Esophagus squamous epithelium (tissue), 5 donors: ENCODE measurements at places on chromosomes 5 and 9.

DNA sequence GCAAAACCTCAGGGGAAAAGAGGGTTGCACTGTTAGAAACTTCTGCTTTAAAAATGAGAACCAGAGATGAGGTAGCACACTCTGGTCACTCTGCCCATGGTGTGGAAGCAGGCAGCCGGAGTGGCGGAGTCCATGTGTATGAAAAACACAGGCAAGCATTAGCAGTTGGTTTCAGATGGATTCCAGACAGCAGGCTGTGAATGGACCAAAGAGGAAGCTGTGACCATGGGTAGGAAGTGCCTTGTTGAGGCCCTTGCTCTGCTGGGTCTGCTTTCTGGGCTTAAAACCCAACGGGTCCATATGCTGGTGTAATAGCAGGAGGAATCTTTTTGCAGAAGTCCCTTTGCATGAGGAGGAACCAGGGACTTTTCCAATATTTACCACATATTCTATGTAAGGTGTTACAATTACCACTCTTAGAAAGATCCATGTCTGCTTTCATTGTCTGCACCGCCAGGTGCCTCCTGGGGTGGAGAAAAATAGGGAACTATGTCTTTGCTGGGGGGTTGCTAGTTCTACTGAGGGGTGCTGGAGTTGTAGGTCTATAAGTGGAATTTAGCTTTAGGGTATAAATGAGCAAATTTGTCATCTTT, 77.0 kb downstream of the ANKRD55 start:
- DNase-seq: no peak

DNA sequence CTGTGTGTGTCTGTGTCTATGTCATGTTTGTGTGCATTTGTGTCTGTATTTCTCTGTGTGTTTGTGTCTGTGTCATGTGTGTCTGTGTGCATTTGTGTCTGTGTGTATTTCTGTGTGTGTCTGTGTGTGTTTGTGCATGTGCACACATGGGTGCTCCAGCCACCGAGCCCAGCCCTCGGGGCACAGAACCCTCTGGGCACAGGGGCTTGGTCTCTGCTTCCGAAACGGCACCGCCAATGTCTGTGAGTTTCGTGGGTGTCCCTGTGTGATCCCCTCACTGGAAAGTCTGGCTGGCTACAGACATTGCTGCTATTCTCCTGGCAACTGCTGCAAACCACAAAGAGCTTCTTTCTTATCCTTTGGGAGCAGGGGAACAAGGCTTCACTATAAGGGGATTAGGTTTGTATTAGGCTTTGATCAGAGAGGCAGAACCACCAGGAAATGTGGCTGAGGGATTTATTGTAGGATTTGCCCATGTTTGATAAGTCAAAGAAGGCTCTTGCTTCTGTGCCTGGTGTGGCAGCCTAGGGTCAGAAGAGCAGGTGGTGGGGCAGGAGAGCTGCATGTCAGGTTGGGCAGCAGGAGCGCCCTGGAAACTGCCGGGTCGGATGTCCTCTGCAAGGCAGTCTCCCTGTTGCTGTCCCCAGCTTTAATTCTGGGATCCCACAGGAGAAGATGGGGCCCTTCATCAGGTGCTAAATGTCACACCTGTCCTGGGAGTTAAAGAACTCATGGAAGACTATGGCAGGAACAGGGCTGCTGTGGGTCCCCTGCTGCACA, 39.6 kb upstream of the FCN1 start:
- no peak for DNase-seq

- no peak for DNase-seq
Measured at GRCh38 chr5:132475497-132475882, 15.1 kb downstream of the IRF1 start.

GRCh38 chr9:133401588-133401987, 16.2 kb downstream of the REXO4 start:
- DNase-seq: no peak

DNA sequence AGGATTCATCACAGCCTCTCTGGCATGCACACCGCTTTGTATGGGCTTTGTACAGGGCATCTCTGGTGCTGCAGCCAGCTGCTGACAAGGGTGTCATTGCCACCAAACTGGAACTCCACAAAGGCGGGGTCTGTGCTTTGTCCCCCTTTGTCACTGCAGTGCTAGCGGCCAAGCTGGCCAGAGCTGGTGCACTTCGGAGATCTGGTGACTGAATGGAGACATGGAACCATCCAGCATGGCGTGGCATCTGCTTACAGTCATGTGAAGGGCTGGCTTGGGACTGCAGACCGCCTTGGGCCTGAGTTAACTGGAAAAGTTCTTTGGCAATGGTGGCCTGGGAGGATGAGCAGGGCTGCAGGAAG, 18.7 kb upstream of the COL5A1 start:
- no peak for DNase-seq

GRCh38 chr5:34483442-34484033, 172.6 kb upstream of the RAI14 start:
- no peak for DNase-seq

DNA sequence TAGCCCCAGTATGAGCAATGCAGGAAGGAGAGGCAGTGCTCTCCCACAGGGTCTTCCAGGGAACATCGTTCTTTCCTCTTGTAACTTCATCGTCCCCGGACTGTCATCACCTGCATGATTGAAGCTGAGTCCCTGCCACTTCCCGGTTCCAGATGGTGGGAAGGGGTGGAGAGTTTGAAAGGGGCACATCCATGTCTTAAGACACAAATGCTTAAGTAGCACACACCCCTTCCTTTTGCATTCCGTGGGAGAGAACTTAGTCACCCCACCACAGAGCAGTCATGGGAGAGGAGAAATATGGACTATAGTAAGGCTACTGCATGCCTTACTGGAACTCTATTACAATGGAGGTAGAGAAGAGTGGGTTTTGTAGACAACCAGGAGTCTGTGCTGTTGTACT, 165.3 kb upstream of the GAS1 start:
- DNase-seq: no peak

DNA sequence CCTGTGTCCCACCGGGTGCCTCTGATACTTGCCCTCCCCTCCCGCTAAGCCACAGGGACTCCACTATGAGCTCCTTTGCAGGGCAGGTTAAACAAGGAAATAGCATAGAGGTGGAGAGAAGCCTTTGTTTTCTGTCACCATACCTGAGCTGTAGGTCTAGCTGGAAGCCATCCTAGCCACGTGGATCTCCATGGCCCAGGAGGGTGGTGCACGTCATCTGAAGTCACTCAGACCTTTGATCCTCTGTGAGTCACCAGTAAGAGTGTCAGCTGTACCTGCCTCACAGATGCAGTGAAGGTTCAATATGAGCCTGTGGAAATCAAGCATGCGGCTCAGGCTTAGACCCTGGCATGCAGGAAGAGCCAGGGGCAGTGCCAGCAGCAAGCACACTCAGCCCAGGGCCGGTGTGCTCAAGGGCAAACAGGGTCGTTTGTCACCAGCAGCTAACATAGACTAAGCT, 55.1 kb downstream of the ASS1 start:
- DNase-seq: no peak

DNA sequence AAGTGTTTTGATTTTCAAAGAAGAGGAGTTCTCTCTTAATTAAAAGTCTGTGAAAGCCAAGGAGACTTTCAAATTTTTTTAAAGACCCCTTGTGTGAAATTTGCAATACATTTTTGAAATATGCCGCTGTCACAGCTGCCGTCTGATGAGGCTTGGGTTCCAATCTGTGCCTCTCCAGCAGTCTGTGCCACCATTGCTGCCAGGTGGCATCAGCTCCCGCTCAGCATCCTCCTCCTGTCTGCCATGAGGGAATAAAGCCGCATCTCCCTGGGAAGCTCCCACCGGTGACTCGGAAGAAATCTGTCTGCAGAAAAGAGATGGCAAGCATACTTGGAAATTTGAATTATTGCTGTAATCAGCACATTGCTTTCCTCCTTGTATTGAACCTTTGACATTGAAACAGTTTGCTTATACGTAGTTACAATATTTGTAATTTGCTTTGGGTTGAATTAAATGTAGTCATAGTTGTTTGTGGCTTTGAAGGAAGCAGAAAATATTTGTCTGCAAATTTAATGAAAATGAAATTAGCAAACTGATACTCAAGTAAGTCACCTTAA, 145.7 kb upstream of the SNX2 start:
- DNase-seq: no peak

- DNase-seq: no peak
Measured at GRCh38 chr5:17882760-17883488, 248.7 kb downstream of the TAF11L14 start.

- DNase-seq: no peak
Measured at GRCh38 chr9:1683951-1684350, 331.2 kb upstream of the SMARCA2 start.

GRCh38 chr9:26687421-26687820, 205.2 kb downstream of the CAAP1 start:
- no peak for DNase-seq

- no peak for DNase-seq
Measured at GRCh38 chr5:76331126-76331525, 72.0 kb upstream of the IQGAP2 start.

- no peak for DNase-seq
Measured at GRCh38 chr9:85514256-85514655, 227.5 kb downstream of the AGTPBP1 start.

GRCh38 chr9:105757496-105758251, 63.3 kb downstream of the TMEM38B start:
- no peak for DNase-seq

GRCh38 chr5:75951158-75951557, 132.0 kb upstream of the SV2C start:
- no peak for DNase-seq

DNA sequence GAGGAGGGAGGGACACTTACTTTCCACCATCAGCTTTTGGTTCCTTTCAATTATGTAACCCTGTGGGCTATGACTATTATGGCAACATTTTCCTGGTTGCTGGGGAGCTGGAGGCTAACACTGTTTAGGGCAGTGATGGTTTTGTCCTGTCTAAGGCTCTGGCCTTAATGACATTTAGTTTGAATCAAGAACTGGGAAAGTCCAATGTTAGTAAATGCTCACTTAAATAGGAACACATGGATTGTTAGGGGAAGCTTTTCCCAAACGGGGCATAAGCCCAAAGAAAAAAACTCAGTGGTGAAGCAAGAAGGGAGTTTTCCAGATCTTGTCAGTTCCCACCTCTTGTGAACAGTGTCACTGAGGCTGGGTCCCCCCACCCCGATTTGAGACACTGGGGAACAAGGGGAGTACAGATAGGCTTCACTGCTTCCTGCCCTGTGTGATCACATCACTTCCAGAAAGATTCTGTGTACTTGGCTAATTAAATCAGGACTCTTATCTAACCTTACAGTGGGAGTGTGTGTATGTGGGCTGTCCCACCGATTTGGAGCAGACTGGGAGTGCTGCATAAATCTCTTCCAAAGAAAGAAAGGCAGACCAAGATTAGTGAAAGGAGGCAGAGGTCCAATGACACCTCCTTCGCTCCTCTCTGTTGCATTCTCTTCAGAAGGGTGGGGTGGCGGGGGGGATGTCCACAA, 206.4 kb downstream of the PTTG1 start:
- no peak for DNase-seq

GRCh38 chr9:137253717-137254623, 1.2 kb upstream of the NELFB start:
- DNase-seq: no peak

DNA sequence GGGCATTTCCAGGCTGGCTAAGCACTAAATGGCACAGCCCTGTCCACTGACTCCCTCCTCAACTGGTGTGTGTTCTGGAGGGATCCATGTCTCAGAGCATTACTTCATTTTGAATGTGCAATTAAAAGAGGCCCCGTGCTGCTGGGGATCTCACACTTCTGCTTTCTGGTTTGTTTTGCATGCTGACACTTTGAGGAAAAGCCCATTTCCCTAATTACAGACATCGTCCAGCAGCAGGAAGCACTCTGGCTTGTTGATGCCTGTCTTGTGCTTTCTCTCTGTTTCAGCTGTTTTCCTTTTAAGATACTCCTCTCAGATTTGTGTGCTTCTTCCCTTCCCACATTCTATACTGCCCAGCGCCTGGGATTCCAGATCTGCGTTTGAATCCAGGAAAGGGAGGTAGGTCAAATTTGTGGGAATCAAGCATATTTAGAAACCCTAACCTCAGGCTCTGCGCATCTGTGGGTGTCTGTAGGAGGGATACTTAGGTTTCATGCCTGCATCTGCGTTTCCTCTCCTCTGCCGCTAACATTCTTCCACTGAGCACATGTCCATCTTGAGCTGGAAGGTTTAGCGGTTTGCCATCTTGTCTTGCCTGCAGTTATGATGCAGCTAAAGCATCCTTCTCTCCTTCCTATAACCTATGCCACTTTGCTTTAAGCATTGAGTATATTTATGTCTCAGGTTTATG, 25.7 kb downstream of the SYK start:
- no peak for DNase-seq

DNA sequence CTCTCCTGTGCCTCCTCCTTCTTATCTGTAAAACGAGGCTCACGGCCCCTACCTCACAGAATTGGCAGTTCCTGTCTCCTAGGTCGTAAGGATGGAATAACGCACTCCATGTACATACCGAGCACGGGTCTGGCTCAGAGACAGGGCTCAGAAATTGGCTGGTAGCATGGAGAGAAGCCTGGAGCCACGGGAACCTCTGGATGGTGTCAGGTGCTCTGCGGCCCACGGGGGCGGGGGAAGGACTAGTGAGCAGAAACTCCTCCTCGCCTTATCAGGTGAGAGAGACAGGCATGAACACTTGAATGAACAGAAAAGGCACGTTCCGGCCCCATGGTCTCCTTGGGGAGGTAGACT, 15.4 kb upstream of the C5orf47 start:
- DNase-seq: no peak

GRCh38 chr5:58666598-58667581, 84.0 kb downstream of the RAB3C start:
- no peak for DNase-seq

GRCh38 chr5:170497311-170498038, 6.3 kb upstream of the KCNIP1 start:
- DNase-seq: no peak

- no peak for DNase-seq
Measured at GRCh38 chr5:53856506-53856905, 296.1 kb downstream of the NDUFS4 start.

DNA sequence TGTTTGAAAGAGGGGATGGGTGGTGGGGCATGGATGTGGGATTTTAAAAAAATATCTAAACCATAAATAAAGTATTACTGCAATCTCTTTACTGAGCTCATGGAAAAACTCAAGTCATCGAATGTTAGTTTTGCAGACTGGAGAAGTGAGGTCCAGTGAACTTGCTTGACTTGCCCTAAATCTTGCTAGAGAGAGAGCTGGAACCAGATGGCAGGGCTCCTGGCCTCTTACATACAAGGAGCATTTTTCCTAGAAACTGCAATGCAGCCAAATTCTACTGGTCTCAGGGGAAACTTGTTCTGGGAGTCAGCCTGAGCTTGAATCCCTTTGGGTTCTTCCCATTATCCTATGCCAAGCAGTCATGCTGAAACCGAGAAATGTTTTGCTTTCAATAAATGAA, 2.9 kb upstream of the TGFBI start:
- no peak for DNase-seq

DNA sequence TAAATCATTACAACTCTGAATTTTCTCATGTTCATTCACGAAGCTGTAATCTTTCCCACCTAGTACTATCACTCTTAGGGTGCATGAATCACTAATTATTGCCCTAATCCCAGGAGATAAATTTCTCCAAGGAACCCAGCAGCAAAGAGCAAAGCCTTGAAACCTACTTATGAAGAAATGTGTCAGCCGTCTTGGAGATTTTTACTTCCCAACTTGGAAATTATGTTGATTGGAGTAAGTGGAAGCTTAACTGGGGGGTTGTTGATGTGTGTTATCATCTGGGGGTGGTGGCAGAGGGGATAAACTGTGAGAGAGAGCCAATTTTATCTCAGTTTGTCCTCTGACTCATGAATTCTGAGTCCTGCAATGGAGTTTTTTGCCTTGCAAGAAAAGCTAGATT, 440.5 kb upstream of the WWC1 start:
- no peak for DNase-seq

GRCh38 chr9:124808246-124808956, 31.5 kb downstream of the OLFML2A start:
- no peak for DNase-seq

GRCh38 chr5:107378218-107378899, 292.4 kb downstream of the EFNA5 start:
- no peak for DNase-seq
